ENCODE measurements at places on chromosomes 5 and 9.

DNA sequence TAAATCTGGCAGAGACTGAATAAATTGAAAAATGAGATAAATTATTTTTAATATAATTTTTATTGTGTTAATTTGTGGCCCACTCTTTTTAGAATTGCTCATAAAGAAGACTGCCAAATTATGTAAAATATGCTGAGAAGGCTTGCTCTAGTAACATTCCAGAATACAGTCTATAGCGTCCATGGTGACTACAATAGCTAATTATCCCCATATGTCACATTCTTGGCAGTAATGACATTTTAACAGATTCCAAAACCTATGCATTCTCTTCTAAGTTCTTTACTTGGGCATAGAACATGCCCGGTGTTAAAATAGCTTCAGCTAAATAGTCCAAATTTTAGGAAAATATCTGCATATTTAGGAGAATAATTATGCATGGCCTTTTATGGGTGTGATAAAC, 697.0 kb upstream of the SEMA6A start:
- DNase-seq: no peak

- DNase-seq: peak; percentile 45
Observed at GRCh38 chr5:179371681-179372680, 26.7 kb upstream of the ADAMTS2 start.

DNA sequence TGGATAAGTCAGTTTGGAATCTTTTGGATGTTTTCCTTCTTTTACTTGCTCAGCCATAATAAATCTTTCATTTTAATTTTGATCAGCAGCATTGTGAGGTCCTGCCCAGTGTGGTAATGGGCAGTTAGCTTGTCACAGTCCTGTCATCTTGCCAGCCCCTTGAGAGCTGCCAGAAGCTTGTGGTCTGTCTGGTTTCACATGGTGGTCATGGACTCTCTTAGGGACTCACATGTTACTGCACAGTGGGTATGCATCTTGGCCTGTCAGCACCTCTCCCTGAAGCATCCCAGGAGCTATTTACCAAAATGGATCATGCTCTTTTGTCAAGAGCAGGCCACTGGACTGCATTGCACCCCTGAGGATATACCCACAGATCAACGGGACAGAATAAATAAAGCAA, 60.3 kb downstream of the DAPK1 start:
- no peak for DNase-seq

DNA sequence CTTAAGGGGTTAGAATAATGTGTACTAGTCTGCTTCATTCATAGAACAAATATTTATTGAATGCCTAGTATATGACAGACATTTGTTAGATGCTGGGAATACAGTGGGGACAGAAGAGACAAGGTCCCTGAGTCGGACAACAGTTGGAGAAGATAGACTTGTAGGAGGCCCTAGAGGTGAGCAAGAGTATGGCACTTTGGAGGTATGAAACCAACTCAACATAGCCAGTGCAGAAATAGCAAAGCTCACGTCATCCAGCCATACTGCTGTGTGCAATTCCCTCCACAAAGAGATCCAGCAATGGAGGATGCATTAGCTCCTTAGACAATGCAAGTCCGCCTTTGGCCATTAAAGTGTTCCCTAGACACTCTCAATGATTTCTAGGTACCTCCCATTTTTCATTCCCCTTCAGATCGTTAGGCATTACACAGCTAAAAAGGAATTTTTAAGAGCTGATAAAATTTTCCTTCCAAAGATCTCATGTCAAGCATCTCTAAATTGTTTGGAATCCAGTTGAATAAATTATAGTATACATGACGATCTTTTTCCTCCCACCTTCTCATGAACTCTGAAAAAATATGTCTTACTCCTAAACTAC, 1949.6 kb upstream of the WWC1 start:
- DNase-seq: no peak
